ENCODE measurements at places on chromosomes 11 and 22.

DNA sequence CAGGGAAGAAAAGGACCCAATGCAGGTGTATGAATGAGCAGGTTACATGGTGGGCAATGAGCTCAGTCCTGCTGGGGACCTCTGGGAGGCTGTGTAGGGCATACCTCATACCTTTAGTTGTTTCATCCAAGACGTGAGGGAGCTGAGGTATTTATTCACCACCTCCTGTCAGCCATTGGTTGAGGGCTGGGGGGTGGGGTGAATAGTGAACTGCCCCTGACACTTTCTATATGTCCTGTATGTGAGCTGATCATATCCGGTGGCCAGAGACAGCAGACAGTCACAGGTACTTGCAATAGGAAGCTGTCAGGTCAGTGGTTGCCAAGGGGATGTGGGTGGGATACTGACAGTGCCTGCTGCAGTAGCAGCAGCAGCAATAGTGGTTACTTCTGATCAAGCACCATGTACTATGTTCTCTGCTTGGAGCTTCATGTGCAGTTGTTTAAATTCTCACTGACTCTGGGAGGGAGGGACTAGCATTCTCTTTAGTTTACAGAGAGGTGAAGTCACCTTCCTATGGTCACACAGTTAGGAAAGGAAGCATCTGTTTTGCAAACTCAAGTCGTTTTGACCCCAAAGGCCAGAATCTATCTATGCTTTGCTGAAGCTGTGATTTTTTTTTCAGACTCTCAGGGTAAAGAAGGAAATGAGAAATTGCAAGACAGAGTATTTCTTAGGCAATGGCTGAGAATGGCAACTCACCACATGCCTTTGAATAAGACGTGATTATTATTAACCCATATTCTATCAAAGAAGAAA is 54.0 kb downstream of the MIAT start:
- no peak for DNase-seq

DNA sequence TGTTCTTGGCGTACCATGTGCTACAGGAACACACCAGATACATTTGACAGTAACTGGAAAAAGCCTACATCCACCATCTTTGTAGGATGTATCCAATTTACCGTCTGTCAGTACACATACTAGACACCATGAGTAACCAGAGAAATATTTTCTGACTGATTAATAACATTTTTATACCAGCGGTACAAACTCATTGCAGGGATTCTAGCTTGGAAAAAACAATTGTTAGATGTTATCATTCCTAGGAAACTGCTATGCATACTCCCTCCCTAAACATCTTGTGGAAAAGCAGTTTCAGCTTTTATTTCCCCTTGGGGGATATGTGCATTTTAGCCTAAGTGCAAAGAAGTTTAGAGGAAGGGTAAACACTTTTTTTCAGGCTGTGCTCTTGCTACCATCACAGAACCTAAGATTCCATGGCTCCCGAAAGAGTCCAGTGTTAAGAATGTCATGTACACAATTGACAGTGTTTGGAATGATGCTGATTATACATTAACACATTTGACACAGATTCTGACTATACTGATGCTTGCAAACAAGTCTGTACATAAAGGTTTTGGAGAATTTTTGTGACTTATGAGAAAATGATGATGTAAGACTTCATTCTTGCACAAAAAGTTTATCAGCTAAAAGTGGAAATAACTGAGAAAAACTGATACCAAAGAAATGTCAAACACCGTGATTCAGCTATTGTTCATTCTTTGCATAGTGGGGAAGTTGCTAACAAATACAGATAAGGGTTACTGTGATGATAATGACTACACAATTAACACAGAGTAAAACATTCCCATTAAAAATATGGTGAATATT is 23.7 kb downstream of the NCF4 start:
- no peak for DNase-seq

GRCh38 chr11:78039919-78040671 is 17.0 kb upstream of the KCTD14 start:
- DNase-seq = no peak

GRCh38 chr11:108224911-108225786 is 2.3 kb downstream of the ATM start:
- no peak for DNase-seq

DNA sequence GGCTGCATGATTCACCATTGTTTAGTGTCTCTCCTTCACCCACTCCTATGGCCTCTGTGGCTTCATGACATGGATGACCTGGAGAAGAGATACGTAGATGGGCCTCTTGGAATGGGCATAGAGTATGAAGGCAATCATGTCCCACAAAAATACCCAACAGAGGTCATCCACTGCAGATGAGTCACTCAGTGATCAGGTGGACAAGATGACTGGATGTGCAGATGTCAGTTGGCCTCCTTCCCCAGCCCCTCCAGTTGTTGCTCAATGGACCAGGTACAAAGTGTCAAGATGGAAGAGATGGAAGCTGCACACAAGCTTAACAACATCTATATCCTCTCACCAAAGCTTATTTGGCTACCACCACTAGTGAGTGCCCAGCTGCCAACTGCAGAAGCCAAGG is 41.0 kb upstream of the CLPB start:
- no peak for DNase-seq

DNA sequence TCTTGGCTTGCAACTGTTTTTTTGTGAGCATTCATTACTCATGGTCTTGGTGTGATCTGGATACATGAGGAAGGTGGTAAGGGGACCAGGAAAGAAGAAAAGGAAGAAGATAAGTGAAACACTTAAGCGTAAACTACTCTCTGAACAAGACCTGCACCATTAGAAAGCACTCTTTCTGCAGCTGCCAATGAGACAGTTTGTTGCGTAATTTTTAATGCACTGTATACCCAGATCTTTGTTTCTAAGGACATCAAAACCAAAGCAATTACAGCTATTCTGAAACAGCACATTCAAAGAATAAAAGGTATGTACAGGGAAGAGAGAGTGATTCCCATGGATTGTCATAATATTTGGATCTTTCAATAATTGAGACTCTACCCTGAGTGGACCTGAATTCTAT is 147.4 kb downstream of the BLID start:
- no peak for DNase-seq

- DNase-seq = no peak
Measured at GRCh38 chr11:78451371-78452150, 33.9 kb upstream of the GAB2 start.

DNA sequence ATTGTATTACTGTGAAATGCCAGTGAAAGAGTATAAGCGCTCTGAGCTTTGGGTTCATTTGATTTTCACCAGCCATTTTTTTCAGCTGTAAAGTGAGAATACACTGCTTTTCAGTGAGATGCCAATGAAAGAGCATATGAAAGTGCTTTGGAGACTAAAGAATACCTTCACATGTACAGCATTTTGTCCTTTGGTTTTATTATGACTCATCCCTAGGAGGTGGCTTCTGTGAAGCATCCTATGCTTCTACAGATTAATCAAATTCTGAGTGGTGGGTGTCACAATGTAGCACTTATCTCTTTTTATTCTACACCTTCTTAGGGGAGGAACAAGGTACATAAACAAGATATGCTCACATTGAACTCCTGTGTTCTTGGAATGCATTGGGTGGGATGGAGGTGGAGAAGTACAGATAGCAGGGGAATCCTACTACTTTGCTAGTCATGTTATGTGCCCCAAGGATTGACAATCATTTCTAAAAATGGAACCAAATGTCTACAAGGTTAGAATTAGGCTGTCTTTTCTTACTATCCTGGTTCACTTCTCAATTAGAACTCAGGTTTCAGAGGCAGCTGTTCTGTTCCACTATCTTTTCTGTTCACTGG is 18.7 kb downstream of the TRIM44 start:
- DNase-seq = no peak

- no peak for DNase-seq
Measured at GRCh38 chr11:101049123-101049522, 80.5 kb downstream of the PGR start.

DNA sequence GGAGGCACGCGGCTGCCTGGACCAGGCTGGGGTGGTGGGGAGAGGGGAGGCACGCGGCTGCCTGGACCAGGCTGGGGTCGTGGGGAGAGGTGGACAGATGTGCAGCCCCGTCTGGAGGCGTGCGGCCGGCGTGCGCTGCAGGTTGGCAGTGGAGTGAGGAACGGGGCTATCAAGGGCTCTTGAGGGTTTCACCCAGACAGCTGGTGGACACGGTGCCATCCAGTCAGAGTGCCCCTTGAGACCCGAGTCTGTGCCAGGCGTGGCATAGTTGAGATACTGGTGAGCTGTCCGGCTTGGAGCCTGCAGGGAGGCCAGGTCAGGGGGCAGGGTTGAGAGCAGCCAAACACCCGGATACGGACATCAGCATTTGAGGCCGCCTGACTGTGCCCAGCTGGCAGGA is 1.5 kb upstream of the GRAMD4 start:
- DNase-seq = no peak

- no peak for DNase-seq
Measured at GRCh38 chr11:8679006-8679405, 3.5 kb downstream of the TRIM66 start.

GRCh38 chr22:30655532-30655931 is 12.1 kb downstream of the DUSP18 start:
- DNase-seq = no peak

- DNase-seq = no peak
Measured at GRCh38 chr11:134485316-134485715, 73.3 kb upstream of the B3GAT1 start.

- DNase-seq = no peak
Measured at GRCh38 chr11:62921573-62922188, 518 bp upstream of the CHRM1 start.

- no peak for DNase-seq
Measured at GRCh38 chr11:63609536-63609935, 4.7 kb downstream of the PLAAT3 start.

GRCh38 chr11:96758957-96759356 is 369.1 kb downstream of the JRKL start:
- no peak for DNase-seq

DNA sequence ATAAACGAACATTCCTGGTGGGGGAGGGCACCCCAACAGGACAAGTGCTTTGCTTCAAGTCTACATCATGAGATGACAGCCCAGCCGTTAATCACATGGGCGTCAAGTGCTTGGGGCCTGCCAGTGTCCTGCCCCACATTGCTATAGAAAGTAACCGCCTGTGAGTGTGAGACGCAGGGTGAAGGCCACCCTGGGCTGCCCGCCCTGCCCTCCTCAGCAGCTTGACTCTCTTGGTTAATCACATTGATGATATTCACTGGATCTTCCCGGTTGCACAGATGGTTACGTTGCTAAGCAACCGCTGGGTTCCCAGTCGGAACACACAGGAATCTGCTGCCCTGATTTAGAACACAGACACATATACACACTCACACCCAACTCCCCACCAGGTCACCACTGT is 79.3 kb downstream of the CTTN start:
- DNase-seq = no peak

GRCh38 chr11:36268337-36268985 is 20.8 kb downstream of the COMMD9 start:
- DNase-seq = no peak

- DNase-seq = no peak
Measured at GRCh38 chr22:49577168-49578060, 250.3 kb downstream of the BRD1 start.

GRCh38 chr22:20867179-20868024 is 8.6 kb downstream of the SNAP29 start:
- no peak for DNase-seq

DNA sequence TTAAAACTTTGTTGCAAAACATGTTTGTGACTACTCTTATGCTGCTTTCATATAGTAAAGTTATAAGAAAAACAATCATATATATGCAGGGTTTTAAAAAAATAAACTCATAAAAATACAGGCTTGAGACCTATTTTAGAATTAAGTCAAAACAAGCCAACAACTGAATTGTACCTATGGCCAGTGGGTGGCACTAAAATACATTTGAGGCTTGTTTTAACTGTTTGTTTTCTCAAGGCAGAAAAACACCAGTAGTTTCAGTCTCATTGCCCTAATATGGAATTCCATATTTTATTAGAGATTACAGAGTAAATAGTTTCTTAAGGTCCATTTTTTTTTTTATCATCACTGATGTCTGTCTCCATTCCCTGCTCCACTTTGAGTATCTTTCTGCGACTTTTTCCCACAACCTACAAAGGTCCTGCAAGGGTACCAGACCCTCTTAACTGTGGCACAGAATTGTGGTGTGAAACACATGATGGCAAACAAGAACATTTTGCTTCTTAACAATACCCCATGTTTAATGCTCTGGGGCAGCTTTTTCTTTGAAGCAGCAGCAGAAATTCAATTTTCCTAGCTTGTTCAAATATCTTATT is 8.5 kb upstream of the CCDC89 start:
- DNase-seq = no peak

GRCh38 chr11:3129181-3129590 is 35.9 kb downstream of the OSBPL5 start:
- DNase-seq = no peak

- DNase-seq = no peak
Measured at GRCh38 chr22:30043161-30043560, 37.1 kb upstream of the HORMAD2 start.

DNA sequence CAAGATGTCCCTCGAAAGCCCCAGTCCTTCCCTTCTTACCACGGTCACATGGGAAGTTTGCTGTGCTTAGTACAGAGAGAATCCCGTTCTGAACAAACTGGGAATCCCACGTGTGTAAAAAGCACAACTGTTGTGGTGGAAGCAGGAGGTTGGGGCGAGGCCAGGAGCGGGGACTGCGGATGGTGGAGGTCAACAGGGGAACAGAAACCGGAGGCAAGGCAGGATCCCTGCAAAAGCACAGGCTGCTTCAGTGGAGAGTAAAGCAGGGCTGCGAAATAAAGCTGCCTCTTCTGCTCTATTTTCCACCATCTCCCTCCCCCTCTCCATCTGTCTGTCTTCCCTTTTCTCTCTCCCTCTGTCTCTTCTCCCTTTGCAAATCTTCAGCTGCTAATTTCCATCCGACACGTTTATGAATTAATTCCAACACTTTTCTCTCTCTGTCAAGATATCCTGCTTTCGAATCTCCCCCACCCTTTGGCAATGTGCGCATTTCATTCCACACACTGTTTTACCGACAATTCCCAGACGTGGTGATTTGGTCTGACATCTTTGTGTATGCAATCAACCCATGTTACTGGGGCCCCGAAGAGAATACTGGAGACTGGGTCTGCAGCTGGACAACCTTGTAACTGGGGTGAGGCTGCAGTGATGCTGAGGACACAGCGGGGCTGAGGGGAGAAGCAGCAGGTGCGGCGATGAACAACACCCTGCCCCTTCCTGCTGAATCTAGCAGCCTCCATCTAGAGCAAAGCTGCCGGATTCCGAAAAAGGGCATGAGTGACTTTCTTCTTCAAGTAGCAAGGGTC is 571.8 kb downstream of the OPCML start:
- no peak for DNase-seq

DNA sequence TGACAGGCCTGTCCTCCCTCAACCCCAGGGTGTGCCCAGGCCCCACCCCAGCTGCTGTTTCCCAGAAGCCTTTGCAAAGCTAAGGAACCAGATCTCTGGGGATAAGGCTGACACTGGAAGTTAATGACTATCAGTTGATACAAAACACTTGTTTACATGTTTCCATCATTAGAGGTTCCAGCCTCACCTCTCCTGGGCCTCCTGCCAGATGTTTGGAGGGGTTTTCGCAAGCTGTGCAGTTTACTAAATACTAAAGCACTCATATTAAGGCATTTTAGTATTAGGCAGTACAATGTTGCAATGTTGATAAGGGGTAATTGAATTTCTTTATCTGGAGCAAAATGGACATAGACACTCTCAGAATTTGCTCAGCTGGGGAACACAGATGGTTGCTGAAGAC is 218.7 kb downstream of the INSC start:
- DNase-seq = no peak
